ENCODE measurements at places on chromosomes 5 and 9.

- no peak for DNase-seq
Measured at GRCh38 chr5:140044041-140044440, 942 bp upstream of the NRG2 start.

DNA sequence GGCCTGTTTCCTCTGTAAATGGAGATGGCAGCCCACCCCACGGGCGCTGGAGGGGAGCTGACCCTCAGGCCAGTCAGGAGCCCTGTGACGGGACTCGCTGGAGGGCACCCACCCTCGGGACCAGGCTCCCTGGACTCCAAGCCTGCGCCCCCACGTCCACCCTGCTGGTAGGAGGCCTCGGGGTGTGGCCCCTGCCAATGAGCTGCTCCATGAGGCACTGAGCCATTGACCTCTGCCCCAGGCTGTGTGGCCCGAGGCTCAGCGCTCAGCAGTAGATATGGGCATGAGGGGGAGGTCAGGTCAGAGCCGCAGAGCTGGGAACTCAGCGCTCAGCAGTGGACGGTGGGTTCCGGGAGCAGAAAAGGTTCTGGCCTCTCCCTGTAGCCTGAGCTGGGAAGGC, 52.3 kb upstream of the EGFL7 start:
- DNase-seq, result no peak

- DNase-seq, result no peak
Measured at GRCh38 chr5:133878236-133878555, 90.2 kb downstream of the C5orf15 start.

- no peak for DNase-seq
Measured at GRCh38 chr9:27022920-27023319, 17.4 kb upstream of the LRRC19 start.

GRCh38 chr9:84667571-84668195, 1.8 kb upstream of the NTRK2 start:
- no peak for DNase-seq

DNA sequence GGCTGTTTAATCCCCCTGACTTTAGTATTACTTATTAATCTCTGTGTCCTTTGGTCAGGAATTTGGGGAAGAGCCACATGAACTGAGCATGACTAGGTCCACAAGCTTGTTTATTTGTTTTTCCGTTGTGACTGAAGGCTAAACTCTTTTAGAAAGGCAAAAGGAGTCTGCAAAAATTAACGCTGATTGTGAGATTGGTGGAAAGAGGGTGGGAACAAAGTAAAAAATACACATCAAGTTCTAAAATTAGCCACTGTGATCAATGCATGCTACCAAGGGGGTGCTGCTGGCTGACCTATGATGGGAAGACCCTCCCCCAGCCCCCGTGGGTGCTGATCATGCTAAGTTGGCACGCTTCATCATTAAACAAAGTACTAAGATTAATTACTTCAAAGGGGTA, 356.8 kb downstream of the ADGRV1 start:
- DNase-seq, result no peak

GRCh38 chr5:167440846-167441245, 850.6 kb upstream of the WWC1 start:
- no peak for DNase-seq

DNA sequence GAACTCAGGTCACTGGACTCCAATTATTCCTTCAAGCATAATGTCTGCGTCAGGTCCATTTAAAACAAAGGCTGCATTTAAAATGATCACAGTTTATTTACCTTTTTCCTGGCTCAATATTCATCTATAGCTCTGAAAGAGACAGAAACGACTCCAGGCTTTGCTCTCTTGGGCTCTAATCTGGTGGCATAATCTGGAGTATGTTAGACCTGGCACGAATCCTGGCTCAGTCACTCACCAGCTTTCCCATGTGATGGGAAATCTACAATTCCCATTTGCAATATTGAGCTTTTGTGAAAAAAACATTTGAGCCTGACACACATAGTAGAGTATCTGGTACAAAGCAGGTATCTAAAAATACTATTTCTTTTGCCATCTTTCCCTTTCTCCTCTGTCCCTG, 155.8 kb downstream of the SEMA6A start:
- DNase-seq, result no peak

- DNase-seq, result peak; percentile 45
Measured at GRCh38 chr5:5141625-5142525, 1.7 kb downstream of the ADAMTS16 start.

DNA sequence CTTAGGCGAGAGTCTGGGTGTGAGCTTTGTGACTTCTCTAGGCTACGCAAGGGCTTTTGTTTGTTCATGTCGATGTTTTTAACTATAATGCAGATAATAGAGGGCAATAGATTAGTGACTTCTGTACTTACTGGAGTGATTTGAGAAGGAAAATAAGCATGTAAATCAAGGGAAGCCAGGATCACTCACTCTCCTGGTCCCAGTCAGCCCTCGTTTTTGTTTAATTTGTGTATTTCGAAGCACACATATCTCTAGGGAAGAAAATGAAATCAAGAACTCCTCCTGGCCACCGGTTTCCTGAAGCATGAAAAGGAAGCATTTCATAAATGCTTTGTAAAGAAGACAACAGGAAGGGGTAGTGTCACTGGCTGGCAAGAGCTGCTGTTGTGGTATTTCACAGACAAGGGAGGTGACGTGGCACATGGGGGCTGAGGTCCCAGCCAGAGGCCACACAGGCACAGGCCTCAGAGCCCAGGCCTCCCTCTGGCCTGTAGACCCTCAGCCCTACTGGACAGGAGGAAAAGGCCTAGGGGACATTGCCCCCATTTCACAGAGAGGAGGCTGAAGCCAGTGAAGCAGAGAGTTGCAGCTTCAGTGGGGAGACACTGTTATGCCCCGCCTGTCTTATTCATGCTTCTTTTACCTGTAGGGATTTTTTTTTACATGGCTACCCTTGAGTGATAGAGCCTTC, 34.1 kb downstream of the IRF1 start:
- DNase-seq, result peak; percentile 58

DNA sequence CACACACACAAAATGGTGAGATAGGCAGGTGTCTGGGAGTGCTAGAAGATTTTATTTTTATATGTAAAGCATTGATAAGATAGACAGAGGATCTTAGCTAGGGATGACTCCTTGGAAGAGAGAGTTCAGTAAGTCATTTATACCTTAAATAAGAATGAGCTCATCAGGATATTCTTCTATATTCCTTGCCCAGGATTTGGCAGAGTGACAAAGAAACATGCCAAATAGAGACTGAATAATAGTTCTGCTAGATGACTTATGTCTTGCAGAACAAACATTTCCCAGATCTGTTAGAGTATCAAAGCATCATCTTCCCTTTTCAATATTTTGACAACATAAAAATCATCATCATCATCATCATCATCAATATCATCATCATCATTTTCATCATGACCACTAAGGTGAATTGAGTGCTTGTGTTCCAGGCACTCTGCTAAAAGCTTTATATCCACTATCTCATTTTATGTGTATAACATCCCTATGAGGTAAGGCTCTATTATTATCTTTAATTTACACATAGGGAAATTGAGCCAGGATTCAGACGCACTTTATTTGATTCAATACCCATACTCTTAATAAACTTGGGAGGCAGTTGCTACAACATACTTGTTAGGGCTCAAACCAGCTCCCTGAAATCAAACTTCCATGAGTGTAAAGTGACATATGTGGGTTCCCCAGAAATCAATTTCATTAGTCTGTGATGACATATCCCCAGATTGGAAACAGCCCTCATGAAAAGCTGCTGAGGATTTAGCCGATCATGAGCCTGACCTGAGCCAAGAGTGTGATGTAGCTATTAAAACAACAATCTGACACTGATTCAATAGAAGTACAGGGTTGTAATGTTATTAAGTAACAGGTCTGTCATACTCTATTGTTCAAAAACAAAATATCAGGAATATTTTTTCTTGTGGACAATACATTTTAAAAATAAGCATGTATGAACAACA, 176.3 kb upstream of the SEMA6A start:
- DNase-seq, result no peak

GRCh38 chr5:56522960-56523359, 289.8 kb upstream of the ANKRD55 start:
- no peak for DNase-seq

DNA sequence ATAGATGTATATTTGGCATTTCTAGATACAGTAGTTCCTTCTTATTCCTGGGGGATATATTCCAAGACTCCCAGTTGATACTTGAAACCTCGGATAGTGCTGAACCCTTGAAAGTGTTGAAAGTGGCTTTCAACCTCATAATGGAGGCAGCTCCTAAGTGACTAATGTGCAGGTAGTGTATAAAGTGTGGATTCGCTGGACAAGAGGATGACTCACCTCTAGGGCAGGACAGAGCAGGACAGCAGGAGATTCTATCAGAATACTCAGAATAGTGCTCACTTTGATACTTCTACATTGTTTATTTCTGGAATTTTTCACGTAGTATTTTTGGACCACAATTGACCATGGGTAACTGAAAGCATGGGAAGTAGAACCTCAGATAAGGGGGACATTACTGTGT, 1138.9 kb upstream of the WWC1 start:
- no peak for DNase-seq

DNA sequence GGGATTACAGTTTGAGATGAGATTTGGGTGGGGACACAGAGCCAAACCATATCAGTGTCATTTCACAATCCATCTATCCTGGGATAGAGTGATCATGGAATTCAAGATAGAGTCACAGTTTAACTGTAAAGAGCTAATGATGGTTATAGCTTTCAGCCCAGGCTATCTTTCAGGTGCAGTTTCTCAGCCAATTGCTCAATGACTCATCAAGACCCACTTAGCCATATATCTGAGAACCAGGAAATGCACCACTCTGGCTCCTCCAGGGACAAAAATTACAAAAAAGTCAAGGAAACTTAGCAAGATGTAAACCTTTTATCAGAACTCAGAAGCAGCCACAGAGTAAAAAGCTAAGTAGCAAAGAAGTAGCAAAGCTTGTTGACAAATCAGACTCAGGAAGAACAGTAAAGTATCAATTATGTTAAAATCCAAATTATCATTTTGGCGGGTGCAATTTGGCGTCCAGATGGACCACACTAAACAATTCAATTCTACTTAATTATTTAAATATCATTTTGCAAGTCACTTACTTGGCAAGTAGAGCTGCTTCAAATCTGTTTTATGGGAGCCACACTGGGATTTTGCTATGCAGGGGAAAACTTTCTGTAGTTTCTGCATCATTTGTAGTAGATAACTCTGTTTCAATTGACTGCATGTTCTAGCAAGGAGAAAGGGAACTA, 169.4 kb downstream of the TLE1 start:
- no peak for DNase-seq

DNA sequence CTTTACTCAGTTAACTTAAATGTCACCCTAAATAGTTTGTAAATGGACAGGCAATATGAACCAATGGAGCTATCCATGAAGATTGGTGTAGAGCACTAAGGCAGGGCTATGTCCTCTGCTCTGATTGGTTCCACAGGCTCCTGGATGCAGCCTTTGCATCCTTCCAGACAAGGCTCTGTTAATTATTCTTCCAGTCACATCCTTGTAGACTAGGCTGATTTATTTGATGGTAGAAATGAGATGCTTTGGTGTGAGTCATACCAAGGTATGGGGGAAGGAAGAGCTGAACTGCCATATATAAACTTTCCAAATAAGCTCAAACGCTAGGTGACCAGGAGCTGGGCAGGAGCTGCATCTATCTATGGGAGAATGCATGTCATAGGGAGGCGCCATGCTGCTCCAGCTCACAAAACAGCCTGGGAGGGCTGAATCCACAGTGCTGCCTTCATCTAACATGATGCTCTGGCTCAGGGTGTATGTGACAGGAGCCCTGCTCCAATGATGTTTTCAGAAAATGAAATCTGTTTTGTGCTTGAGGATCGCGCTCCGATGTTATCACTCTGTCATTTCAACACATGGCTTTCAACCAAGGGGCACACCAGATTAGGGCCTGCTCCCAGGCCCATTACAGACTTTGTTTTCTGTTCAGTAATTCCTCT, 818.0 kb upstream of the ZNF608 start:
- no peak for DNase-seq

GRCh38 chr5:127758766-127759283, 55.6 kb downstream of the CCDC192 start:
- DNase-seq, result no peak

DNA sequence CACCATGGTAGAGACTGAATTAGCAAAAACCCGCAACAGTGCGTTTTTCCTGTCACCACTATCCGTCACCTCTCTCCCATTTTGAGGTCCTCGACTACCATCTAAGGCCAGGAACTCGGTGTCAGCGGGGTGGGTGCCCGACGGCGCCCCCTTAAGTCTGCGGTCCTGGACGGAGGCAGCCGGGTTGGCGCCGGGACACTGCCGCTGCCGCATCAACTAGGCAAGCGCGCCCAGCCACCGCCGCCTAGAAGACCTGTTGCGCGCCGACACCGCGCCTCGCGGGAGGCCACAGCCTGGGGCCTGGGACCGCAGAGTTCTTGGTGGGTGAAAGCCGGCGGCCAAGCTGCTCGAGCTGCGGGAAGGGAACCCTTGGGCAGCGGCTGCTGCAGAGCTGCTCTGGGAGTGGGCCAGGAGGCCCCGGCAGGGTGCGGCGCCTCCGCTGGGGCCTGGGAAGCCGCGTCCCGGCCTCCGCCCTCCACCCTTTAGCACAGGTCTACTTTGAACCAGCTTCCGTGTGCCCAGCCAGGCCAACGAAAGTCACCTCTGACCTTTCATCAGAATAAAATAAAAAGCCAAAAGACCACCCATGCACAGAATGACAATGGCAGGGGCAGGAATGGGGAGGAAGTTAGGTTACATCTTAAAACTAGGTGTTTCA, 3.5 kb downstream of the FOXB2 start:
- no peak for DNase-seq

GRCh38 chr9:96612105-96612965, 7.3 kb downstream of the CDC14B start:
- DNase-seq, result no peak

DNA sequence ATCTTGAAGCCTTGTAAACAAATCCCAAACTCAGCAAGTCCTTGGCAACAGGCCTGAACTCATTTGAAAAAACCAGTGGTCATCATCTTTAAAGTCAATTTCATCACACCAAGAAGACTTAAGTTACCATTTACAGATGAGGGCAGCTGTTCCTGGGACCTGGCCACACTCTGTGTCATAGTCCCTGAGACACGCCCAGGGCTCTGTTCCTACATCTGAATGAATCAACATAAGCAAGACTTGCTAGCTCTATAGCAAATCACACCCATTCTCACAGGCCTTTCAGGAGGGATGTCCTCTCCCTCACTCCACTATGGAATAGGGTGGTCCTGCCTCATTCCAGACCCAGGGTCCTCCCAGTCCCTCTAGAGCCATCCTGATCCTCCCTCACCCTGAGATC, 142.8 kb downstream of the NSG2 start:
- no peak for DNase-seq

DNA sequence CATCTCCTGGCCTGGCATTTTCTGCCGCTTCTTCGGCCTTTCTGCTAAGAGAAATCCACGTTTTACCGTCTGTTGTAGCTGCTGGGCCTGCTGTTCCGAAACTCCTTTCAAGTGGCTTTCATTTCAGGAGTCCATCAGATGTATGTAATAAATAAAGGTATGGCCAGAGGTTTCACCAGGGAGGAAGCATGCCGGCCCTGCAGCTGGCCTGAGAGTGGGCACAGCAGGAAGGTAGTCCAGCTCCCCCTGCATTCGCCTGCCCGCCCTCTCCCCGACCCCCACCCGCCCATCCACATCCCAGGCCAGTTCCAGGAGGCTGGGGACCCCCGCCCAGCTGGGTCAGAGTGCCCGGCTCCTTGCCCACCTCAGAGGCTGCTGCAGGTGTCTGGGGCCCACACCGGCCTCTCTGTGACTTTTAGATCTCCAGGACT, 46.4 kb upstream of the EXOC3 start:
- DNase-seq, result no peak

All from T-helper 9 cell (primary cell).